Tibial nerve (tissue), 4 donors: ENCODE measurements at places on chromosomes 12 and 14. TPM values are rescaled to one million over a fixed set of nuclear protein-coding genes. Genes with fewer than 3 reads are reported as not detected.

DNA sequence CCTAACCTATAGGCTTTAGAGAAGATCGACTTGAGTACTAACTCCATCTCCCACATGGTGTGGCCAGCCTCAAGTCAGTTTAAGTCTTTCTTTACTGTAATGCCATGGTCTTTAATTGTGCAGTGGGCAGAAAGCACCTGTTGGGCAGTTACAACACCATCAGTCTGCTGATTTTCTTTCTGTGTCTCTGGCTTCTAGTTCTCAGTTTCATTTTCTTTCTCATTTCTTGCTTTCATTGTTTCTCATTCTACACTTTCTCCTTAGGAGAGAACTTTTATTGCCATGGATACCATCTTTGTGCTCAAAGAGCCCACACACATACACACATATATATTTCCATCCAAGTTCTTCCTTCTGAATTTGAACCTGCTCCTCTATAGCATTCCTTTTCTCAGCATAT lies 96.1 kb upstream of the SLC16A7 start:
- DNase-seq = no peak

DNA sequence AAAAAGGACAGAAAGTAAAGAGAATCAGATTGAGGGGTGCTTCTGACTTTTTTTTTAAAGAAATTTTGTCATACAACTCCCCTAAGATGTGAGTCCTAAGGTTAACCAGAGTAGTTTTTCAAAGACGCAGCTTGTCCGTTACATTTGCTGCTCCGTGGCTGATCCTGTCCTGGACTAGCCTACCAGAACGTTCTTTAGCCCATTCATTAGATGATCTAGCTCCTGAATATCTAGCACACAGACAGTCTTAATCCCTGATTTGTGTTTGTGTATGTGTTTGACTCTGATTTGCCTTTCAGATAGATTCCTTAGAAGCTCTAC lies 60.3 kb downstream of the SAMD4A start:
- no peak for DNase-seq

DNA sequence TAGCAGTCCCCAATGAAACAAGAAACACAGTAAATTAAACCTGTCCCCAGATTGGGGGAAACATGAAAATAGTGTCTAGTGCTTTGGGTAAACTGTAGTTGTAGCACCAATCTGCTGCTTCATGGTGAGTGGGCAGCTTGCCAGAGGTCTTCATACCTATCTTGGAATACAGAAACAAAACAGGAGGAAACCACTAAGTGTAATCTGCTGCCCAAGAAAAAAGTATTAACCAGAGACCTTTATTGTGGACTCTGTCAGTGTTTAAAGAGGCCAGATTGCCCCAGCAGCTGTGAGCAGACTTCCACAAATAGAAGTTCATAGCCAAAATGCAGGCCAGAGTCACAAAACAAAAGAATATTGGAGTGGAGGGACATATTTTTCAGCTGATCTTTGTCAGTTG lies 2.3 kb downstream of the ISCU start:
- DNase-seq = no peak

The NGB gene
- not detected for total RNA-seq

GRCh38 chr12:120751389-120751788 lies 25.8 kb downstream of the ACADS start:
- no peak for DNase-seq

- DNase-seq = no peak
Measured at GRCh38 chr14:28298156-28298555, 468.4 kb upstream of the FOXG1 start.

The KRT86 gene
- not detected for total RNA-seq
